GM20000 (cell line): ENCODE measurements at places on chromosomes 6 and 20.

DNA sequence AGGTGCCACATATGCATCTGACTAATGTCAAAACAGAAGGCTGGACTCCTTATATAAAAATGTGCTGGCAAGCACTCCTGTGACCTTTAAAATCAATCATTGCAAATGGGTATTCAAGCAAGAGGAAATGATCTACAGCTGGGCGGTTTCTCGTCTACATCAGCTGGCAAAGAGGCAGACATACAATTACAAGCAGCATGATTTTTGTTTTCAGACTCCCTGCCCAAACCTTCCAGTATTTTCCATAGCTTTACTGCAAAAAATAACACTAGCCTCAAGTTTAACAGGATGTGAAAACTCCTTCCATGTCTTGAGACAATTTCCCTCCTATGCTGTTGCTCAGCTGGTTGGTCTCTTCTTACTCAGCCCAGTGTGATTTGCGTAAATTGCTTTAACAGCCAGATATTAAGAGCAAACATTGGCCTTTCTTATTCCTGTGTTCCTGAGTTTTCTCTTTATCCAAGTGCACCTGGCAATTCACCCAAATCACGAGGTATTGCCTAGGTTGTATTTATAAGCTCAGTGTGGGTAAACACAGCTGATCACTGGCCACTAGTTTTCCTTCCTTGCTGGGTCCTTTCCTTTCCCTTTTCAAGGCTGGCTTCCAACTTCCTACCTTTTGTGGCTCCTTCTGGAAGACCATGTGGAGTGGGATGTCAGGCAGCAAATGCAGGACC, 130.4 kb downstream of the MOXD1 start:
- no peak for DNase-seq

GRCh38 chr6:33604941-33605854, 15.9 kb upstream of the ITPR3 start:
- no peak for DNase-seq

GRCh38 chr6:11432091-11432490, 105.5 kb upstream of the TMEM170B start:
- no peak for DNase-seq

GRCh38 chr6:30824698-30825097, 59.6 kb upstream of the DDR1 start:
- no peak for DNase-seq

- no peak for DNase-seq
These were observed 110.1 kb upstream of the HS3ST5 start for GRCh38 chr6:114452785-114453401.

GRCh38 chr6:146770965-146771735, 172.4 kb downstream of the ADGB start:
- DNase-seq, result no peak

DNA sequence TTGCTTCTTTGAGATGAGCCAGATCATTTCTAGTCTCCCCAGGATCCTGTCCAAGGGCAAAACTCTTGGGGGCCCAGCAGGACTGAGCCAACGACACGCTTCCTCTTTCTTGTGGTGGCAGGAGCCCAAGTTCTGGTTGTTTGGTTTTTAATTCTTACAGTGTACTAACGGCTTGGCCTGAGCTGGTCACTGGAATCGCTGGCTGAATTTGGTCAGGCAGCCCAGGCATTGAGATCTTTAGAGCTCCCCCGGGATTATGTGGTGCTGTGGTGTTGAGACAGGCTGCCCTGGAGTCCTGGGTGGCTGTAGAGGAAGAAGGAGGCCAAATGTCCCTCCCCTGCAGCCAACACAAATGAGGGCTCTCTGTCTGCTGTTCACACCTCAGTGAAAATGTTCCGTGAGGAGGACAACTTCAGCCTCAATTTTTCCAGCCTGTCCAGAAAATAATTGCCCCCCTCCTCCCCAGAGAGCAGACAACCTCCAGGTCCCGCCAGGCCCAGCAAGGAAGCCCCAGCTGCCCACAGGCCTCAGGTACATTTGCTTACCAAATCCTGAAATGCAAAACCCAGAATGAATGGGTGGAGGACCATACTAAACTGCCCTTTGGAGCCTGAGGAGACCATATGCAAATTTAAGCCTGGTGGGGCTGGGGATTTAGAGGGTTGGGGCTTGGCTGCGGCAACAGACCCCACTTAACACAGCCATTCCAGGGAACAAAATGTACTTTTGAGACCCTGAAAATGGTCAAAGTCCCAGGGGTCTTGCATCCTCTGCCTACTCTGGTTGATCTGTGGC, 23.6 kb downstream of the BNIP5 start:
- DNase-seq, result peak; percentile 40

DNA sequence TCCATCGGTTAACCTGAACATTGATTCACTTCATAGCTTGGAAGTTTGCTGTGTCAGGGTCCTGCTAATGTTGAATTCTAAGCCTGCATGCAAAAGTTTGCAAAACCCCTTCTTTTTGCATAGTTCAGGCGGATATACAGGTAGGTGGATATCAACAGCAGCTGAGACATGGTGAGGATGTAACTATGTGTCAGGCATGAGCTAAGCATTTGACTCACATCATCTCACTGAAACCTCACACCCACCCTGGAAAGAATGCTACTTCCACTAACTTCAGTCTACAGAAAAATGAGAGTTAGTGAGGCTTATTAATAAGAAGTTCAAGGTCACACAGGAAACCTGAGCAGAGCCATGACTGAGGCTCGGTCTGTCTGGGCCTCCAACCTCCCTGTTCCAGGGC, 276.9 kb downstream of the BMP7 start:
- DNase-seq, result no peak
